Body of pancreas (tissue), 4 donors: ENCODE measurements at places on chromosomes 6 and 20. TPM values are rescaled to one million over a fixed set of nuclear protein-coding genes. Genes with fewer than 3 reads are reported as not detected.

DNA sequence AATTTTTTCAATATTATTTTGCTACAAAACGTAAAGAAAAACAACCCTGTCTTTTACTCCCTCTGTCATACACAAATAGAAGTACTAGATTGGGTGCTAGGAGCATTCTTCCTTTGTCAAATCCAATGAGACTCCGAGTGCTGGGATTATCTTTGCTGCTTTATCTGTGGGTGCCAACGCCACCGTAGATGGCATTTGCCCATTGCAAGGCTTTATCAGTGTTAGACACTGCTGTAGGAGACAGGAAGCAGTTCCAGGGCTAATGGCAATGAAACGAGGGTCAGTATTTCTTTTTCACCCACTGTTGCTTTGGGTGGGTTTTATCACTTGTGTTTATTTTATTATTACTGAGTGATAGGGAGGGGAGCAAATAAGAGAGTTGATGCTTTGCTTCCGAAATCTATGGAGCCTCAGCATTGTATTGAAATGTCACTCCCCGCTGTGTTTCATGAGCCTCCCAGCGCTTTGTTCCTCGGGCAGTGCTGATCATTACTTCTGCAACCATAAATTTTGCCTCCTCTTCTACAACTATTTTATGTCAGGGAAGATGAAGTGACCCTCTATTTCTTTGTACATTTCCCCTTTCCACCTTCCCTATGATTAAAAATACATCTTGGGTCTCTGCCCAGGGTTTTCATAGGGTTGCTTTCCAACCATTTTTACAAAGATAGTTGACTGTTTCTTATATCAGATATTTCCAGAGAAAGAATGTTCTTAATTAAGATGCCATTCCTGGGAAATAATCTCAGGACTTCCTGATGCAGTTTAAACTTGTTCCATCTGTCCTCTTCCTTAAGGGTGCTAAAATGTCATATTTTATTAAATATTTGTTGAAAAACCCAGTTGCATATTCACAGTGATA, 86.7 kb upstream of the LAMP5 start:
- no peak for DNase-seq

- DNase-seq, result no peak
Observed at GRCh38 chr6:144297511-144298100, 12.5 kb downstream of the UTRN start.

Gene OR2H2
- not detected for total RNA-seq

- no peak for DNase-seq
Observed at GRCh38 chr20:33874129-33874528, 63.0 kb downstream of the CHMP4B start.

DNA sequence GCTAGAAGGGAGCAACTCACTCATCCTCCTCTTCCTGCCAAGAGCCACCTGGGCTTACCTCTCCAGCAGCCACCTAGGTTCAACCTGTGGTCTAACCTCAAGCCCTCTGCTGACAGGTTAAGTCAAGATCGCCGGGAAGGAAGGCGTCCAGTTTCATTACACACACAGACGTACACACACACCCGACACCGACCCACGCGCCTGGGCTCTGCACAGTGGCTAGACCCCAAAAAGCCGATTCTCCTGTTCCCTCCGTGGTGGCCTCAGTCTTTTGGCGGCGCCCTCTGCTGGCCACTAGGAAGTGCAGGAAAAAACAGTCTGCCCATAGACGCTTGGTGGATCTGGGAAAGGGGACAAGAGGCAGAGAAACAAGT, 52.8 kb downstream of the MRPL14 start:
- DNase-seq, result peak; percentile 72

Gene ANKRD6
- total RNA-seq, result 16.9 TPM

GRCh38 chr6:118535176-118535844, 12.8 kb upstream of the PLN start:
- DNase-seq, result no peak

Gene HLA-DRB5
- 19.8 TPM for total RNA-seq

Gene BPIFA1
- not detected for total RNA-seq
